Urothelium cell line (cell line): ENCODE measurements at places on chromosomes 12 and 14.

DNA sequence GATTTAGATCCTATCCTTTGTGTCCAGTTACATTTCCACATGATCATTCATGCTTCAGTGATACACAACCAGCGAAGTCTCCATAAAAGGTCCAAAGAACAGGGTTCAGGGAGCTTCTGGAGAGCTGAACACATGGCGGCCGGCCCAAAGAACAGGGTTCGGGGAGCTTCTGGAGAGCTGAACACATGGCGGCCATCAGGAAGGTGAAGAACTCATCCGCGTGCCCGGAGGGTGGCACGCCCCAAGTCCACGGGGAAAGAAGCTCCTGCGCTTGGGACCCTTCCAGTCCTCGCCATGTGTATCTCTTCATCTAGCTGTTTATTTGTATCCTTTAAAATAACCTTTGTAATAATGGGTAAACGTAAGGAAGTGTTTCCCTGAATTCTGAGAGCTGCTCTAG, 91.9 kb upstream of the FLRT2 start:
- no peak for DNase-seq

DNA sequence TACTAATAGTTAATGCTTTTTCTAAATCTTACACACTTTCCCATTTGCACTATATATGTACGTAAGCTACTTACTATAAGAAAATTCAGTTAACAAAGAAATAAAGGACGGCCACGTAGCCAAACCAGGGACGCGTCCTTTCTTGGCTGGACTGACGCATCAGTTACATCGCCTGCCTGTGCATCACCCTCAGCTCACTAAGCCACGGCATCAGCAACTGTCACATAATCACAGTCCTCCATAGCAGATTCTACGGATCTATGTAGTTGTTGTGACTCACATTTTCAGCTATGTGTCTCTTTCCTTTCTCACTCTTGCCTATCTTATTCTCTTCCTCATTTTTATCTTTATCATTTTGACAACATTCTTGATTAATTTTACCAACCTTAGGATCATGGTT, 38.1 kb upstream of the C12orf50 start:
- no peak for DNase-seq

DNA sequence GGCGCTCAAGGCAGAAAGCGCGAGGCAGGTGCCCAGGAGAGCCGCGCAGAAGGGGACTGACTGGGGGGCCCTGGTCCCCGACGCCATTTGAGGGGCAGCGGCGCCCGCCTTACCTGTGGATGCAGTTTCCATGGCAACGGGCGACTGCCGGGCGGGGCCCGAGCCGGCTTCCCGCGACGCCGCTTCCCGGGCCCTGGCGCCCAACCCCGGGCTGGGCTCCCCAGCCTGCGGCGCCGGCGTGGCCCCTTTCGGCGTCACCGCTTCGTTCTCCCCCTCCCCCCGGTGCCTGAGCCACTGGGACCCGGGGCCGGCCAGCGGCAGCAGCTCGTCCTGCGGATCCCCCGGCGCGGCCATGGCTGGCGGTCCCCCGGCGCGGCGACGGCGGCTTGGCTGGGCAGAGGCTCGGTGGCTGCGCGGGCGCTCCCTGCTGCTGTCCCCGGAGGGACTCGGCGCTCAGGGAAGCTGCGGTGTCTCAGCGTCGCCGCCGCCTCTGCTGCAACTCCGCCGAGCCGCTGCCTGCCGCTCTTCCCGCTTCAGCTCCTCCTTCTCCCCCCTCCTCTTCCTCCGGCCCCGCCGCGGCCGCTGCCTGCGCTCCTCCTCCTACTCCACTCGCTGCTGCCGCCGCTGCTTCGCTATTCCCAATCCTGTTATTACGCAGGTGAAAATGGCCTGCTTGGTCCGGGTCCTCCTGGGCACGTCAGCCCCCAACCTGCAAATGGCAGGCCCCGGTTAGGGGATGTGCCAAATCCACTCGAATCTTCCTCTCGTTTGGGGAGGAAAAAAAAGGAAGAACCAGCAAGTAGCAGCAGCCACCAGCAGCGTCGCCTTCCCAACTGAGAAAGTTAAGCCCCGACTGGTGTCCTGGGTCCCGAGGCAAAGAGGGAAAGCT, at the start of gene RTN1:
Gene RTN1 (minus strand): TSS at position 500 of the 889 bp plus-strand sequence. CDS start 146 bp downstream, at position 354.
- peak; percentile 92 for DNase-seq

DNA sequence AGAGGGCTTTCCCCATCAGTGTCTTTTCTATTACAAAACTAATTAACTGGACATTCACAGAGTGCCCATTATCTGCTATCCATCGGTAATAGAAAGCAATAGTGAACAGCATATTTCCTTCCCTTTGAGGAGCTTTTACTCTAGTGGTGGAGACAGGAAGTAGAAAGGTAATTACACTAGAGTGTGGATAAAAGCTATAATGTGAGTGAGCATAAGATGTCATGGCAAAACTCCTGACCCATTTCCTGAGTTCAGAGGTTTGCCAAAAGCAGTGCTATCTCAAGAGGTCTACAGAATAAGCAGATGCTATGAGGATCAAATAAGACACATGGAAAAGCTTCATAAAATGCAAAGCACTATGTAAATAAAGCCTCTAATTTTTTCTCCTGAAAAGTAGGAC, 24.0 kb downstream of the TIMELESS start:
- DNase-seq, result no peak

DNA sequence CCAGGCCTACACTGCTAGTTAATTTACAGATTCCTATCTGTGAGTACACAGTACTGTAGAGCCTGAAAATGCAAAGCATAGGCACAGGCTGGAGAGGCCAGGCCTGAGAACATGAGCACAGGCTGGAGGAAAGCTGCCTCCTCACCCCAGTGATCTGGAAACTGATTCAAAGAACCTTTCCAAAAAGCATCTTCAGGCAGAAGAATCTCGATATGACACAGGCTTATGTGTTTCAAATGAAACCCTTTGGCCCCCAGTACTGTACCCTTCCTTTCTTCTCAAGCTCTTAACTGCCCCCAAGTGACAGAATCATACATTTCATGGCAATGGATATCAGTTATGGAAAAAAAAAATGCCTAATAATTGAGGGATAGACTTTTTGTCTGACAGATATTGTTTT, 122.0 kb downstream of the KCNC2 start:
- no peak for DNase-seq

DNA sequence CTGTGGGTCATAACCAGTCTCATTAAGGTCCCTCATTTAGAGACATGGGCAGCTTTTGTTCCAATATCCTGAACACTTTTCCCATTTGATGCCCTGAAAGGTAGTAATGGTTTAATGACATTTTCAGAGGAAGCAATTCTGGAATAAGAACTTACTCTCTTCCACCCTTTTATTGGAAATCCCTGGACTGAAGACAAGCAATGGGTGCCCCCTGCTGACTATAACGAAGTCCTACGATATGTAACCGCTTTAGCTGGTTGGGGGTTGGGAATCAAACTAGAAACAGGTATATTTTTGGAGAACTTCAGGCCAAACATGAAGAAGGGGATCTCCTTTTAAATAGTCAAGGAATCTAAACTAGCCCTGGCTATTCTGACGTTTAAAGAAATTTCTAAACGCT, 20.5 kb downstream of the SARNP start:
- peak; percentile 31 for DNase-seq

DNA sequence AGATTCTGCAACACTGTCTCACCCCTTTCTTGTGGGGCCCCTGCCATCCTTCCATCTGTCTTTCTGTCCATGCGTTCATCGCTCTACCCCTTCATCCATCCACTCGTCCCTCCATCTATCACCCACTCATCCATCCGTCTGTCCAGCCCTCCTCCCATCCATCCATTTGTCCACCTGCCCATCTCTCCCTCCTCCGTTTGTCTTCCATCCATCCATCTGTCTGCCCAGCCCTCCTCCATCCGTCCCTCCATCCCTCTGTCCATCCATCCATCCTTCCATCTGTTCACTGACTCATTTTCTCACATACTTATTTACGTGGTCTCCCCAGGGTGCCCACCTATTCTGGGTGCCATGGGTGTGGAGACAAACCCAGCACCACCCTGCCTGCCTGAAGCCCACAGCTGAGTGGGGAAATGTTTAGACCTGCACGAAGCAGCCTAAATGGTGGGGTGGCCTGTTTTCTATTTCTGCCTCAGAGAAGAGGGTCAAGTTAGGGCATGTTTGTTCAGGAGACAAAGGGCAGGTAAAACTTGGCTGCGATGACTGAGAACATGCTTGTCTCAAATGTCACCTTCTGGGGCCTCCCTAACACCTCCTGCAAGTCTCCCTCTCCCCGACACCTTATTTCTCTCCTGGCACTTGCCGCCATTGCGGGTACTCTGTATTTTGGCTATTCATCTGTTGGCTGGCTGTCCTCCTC, 2.8 kb upstream of the SLC25A47 start:
- DNase-seq, result no peak
